ENCODE measurements at places on chromosomes 11 and 22.

DNA sequence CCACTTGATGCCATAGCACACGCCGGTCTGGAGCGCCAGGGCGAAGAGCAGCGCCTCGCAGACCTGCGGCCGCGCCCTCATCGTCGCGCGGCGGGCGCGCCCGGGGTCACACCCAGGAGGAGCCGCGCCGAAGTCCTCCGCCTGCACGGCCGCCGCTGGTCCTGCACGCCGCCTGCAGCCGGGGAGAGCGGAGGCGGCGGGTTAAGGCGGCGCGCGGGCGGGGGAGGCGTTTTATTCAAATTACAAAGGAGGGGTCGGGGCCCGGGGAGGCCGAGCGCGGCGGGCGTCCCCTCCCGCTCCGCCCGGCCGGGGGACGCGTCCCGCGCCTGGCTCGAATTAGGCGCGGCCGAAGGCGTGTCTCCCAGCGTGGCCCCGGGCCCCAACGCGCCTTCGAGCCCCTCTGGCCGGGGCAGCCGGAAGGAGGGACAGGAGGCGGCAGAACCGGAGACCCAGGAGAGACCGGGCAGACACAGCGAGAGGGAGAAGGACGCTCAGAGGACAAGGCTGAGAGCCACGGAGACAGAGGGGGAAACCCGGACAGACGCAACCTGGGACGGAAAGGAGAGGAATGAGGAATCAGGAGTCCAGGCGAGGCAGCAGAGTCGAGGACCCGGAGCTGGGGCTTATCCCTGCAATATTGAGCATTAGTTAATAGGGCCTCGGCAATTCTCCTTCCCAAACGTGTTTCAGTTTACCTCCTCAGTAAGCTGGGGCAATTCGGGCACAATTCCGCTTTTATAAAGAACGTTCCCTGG is at the start of gene WNT11:
WNT11 (minus strand) TSS at position 176 of the 755 bp plus-strand sequence; CDS start at position 81, 95 bp downstream.
- DNase-seq = no peak

DNA sequence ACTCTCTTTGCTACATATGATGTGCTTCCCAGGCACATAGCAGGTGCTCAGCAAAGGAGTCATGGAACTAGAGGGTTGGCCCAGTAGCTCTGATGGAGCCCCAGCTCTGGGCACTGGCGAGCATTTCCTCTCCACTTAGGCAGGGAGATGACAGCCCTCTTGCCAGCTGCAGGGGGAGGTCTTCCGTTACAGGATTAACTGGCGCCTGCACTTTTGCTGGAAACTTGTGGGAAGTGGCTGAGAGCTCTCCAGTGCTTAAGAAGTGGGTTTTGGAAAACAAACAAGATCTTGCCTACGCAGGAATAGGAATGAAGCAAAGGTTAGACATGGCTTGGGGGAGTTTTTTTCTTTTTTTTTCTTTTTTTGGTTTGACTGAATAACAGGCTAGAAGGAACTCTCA is 75.5 kb downstream of the MICAL2 start:
- no peak for DNase-seq

- DNase-seq = no peak
Observed at GRCh38 chr22:17570851-17571631, 7.7 kb downstream of the SLC25A18 start.

DNA sequence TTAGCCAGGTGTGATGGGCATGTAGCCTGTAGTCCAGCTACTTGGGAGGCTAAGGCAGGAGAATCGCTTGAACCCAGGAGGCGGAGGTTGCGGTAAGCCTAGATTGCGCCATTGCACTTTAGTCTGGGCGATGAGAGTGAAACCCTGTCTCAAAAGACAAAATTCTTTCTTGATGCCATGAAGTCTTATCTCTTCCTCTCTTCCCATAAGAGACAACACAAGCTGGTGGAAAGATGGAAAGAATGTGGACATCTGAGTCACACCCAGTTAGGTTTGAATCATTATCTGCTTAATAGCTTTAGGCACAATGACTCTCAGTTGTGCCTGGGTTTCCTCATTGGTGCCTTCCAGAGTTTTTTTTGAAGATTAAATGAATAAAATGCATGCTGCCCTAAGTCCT is 35.3 kb downstream of the KREMEN1 start:
- DNase-seq = no peak

- no peak for DNase-seq
Observed at GRCh38 chr11:112024178-112024772, 933 bp upstream of the DLAT start.

DNA sequence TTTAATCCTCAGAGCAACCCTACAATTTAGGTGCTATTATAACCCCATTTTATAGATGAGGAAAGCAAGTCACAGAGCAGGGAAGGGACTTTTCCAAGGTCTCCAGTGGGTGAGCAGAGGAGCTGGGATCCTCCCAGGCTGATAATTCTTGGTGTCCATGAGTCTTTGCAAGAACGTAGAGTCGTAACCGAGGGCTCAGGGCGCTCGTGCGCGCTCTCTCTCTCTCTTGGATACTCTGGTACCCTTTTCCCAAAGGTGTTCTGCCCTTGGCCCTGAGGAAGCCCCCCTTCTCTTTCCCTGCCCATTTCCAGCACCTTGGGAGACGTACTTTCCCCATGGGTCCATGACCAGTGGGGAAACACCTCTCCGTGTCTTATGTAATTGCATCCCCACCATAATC is 5.2 kb upstream of the ZP1 start:
- no peak for DNase-seq

- DNase-seq = no peak
Observed at GRCh38 chr22:27246558-27246957, 555.0 kb downstream of the MN1 start.

DNA sequence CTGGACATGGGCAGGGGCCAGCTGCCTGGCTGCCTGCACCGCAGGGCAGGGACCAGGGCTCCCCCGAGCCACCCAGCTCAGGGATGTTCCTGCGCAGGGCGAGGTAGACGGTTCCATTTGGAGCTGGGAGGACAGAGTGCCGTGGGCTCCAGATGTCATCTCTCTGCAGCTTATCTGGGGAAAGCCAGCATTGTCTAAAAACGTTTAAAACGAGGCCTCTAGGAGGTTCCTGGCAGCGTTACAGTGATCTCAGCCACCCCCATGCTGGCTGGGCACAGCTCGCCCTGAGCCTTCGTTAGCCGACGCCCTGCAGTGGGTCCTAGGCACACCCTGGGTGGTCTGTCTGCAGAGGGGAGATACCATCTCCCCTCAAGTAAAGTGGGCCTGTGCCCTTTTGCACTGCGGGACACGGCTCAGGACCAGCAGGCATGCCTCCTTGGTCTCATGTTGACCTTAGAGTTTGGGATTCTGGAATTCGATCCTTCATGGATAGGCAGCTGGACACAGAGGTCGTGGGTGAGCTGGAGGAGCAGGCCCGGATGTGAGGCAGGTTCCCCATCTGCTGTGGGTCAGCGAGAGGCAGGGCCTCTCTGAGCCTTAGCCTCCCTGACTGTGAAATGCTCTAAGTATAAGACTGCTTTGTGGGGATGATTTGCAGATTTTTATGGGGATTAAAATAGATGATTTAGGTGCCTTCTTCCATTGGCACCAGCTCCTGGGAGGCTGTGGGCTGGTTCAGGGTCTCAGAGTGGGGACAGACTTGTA is 14.1 kb downstream of the SYNGR1 start:
- DNase-seq = no peak

DNA sequence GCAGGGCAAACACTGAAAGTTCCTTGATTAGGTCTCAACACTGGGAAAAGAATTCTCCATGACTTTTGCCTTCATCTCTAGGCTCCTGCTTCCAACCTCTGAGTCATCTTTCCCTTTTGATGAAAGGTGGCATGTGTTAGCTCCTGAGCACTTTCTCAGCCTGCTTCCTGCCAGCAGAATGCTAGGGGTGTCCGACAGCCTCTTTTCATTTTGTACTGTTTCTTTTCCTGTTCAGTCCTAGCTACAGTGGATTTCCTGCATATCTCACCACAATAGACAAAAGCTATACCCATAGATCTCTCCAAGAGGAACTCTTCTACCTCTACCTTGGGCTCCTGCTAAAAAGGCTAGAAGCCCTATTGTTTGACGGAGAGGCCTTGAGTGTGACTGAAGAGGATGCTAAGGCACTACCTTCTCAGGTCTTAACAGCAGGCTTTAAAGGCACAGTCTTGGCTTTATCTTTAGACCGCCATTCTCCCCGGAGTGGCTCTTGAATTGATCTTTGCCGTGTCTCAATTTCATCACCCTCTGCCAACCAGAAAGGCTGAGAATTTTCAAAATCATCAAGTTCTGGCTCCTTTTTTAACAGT is 145.5 kb downstream of the RBFOX2 start:
- no peak for DNase-seq

DNA sequence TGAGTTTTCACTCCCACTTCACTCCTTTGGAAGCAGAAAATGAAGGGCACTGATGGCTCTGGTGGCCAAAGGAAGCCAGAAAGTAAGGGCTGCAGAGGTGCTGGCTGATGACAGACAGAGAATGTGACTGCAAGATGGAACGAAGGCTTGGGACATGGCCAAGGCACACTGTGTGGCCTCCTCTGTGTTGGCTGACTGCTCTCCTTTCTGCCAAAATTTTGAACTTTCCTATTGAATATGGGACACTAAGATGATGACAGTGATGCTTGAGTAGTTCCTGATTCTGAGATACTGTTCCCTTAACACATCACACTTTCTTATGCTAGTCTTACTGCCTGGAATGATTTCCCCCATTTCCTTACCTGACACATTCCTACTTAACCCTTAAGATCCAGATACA is 156.4 kb downstream of the SWAP70 start:
- no peak for DNase-seq

GRCh38 chr11:57972013-57972367 is 51.7 kb upstream of the OR9Q1 start:
- DNase-seq = no peak

- no peak for DNase-seq
Observed at GRCh38 chr11:75306529-75306928, 44.9 kb downstream of the ARRB1 start.

DNA sequence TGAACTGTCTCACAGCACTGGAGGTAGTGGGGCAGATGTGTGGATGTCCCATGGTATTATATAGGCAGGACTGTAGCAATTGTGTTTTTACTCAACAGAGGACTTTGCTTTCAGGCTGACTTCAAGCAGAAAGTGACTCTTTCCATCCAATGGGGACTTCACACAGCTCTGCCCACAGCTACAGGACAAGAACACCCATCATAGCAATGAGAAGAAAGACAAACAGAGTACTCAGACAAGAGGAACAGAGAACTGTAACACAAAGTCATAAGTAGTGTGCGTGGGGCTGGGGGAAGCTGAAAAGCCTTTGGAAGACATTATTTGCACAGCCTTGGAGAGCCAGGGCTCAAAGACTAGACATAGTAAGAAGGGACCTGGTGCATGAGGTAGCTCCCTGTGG is 70.3 kb downstream of the CCDC81 start:
- no peak for DNase-seq

Data from NK-92 treated with Interleukin-12 subunit alpha and Interleukin-12 subunit beta, amount 100 ng/mL, for 24 hours (cell line).